Fibroblast of skin of abdomen (primary cell): ENCODE measurements at places on chromosomes 2 and 18.

DNA sequence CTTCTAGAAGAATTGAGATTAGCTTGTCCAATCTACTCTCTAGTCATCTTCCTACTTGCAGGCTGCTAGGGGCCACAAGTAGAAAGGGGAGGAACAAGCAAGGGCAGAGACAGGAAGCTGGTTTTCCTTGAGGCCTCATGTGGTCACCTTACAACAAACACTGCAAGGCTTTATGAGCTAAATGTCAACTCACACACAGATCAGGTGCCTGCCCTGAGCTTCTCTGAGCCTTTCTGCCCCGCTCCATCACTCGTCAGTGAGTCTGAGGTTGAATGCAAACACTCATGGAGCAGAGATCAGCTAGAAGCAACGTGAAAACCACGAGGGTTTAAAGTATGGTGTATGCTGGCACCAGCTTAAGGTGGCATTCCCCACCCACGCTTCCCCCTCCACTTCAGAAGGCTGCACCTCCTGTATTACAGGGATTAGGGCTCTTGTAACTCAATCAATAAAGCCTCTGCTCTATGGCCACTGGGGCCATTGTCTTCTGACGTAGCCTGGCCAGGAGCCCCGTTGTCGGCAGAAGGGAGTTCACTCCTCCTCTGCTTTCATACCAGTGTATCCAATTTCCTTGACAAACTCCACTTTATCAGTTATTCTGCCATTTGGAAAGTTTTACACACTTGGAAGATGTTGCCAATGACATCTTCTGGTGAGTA, 5.4 kb upstream of the CRYGC start:
- no peak for DNase-seq

- DNase-seq: no peak
Measured at GRCh38 chr2:113823716-113824595, 65.9 kb upstream of the ACTR3 start.

DNA sequence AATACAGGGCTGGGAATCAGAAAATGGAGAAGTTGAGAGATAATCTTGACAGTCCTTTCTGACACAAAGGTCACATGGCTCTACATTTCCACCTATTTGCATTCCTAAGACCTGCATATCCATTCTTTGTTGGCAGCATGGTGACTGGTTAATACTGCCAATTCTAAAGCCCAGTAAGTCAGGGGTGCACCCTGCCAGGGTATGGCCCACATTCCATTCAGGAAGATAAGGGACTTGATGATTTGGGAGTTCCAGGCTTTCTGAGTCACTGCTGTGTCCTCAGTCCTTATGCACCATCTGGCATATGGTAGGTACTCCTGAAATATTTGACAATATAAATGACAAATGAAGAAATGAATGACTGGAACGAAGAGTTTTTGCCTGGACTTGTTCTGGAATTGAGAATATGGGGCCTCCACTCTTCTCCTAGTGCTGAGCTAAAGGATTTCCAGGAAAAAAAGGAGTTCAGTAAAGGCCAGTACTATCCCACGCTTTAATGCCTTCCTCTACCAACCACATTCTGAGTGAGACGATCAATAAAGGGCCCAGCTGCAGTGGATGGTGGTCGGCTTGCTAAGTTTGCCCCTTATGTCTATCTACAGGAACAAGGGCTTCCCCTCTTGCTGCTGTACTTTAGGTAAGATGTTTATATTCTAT, 31.7 kb upstream of the EIF2AK3 start:
- peak; percentile 6 for DNase-seq

GRCh38 chr18:9711361-9712129, 3.4 kb downstream of the RAB31 start:
- DNase-seq: no peak

- no peak for DNase-seq
Measured at GRCh38 chr2:220044383-220044782, 417.0 kb downstream of the SLC4A3 start.

DNA sequence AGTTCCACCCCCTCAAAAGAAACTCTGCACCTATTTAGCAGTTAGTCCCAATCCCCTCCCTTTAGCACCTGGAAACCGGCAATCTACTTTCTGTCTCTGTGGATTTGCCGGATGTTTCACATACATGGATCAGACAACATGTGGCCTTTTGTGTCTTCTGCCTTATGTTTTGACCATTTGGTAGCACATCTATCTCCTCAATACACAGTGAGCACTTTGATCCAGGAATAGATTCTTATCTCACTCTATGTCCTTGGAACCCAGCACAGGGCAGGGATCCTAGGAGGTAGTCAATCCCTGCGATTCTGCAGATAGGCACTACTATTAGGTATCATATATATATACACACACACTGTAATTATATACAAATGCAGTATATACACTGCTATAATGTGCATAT, 3.8 kb upstream of the OTOF start:
- no peak for DNase-seq

GRCh38 chr2:129300456-129300855, 679.0 kb upstream of the RAB6C start:
- no peak for DNase-seq

DNA sequence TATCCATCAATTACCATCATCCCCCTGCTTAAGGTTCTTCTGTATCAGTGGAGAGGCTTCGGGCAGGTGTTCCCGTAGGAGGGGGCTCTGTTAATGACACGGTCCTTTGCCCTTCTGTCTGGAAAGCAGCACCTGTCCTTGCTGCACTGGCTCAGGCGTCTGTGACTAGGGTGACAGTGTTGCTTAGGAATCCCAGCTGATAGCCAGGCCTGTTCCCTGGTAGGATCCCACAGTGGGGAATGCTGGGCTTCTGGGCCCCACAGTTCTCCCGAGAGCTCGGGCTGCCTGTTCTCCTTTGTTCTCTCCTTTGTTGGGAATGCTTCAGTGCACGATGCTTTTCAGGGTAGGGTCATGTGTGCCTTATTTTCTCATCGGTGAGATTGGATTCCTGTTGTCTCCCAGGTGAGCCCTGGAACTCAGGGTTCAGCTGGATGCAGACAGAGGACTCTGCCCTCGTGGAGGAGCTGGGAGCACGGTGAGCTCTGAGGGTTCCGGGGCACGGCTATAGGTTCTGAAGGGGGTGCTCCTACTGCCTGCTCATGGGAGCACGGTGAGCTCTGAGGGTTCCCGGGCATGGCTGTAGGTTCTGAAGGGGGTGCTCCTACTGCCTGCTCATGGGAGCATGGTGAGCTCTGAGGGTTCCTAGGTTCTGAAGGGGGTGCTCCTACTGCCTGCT, 9.6 kb downstream of the SNTG2 start:
- DNase-seq: no peak

GRCh38 chr2:154623819-154624218, 74.7 kb upstream of the KCNJ3 start:
- peak; percentile 47 for DNase-seq

DNA sequence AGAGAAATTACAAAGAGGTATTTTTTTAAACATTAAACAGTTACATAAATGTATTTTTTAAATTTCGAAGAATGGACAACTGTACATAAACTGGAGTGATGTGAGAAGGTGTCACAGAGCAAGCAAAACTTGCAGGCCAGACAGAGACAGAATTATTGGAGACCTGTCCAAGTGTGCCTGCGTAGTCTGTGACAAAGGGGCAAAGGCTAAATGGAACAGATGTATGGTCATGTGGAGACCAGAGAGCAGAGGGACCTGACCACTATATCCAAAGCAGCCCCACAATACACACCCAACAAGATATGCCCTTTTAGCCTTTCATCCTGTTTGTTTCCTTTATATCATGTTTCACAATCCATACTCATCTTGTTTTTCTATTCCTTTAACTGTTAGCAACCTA, 225.3 kb upstream of the VWC2L start:
- DNase-seq: no peak

DNA sequence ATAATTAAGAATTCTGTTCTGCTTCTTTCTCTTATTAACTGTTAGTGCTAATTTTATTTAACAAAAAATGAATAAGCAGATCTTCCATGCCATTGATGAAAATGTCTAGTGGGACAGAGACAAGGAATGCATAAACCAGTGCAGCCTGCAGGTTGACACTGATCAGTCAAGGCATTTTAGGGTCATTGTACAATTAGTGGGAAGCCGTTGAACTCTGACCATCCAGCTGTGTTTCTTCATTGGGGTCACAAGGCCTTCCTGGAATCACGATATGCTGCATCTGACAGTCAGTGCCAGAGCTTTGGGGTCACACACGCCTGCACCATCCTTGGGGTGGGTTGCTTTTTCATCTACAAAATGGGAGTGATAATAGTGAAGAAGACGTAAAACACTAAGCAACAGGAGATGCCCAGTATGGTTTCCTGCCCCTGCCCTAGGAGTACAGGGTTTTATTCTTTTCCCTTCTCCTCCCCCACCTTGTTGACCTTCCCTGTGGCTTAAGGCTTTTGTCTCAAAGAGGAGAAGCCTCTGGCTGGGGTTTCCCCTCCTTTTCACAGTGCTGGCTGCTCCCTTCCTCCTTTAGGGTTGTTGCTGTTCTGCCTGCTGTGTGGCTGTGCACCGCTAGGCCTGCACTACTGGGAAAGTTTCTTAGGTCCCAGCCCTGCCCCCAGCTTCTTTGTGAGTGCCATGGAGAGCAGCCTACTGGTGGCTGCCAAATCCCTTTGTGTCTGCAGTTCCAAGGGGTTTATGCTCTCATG, 245.6 kb downstream of the TPGS2 start:
- DNase-seq: no peak

GRCh38 chr2:225456619-225457260, 57.2 kb downstream of the NYAP2 start:
- no peak for DNase-seq
